Fibroblast of villous mesenchyme (primary cell): ENCODE measurements at places on chromosomes 2 and 18. TPM values are rescaled to one million over a fixed set of nuclear protein-coding genes. Genes with fewer than 3 reads are reported as not detected.

DNA sequence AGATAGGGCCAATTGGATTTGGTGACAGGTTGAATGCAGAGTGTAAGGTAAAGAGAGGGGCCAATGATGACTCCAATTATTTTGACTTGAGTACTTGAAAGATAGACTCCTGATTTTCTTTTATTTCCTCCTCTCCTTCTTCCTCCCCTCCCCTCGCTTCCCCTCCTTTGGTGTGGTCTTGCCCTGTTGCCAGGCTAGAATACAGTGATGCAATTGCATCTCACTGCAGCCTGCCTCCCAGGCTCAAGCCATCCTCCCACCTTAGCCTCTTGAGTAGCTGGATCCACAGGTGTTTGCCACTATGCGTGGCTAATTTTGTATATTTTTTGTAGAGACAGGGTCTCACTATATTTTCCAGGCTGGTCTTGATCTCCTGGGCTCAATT is 2.3 kb downstream of the DGUOK start:
- DNase-seq, result no peak

GRCh38 chr2:14905571-14905970 is 273.1 kb downstream of the LRATD1 start:
- DNase-seq, result no peak

DNA sequence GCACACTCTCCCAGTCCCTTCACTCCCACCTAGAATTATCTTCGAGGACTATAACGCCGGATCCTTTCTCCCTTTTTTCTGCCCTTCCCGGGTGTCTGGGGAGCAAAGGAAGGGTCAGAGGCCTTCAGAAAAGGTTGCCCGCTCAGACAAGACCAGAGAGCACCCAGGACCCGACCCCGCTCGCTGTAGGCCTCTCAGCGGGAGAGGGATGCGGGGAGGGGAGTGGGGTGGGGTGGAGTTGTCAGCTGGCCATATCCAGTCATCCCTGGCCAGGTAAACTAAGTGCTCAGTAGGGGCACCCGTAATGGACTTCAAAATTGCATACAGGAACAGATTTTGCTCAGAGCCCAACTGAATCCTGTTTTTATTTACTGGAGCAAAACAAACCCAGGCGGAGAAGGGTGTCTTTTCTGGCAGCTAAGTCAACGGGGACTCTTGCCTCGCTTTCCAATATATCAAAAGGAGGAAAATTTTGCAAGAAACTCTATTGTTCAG is 65.0 kb downstream of the NOL4 start:
- no peak for DNase-seq

DNA sequence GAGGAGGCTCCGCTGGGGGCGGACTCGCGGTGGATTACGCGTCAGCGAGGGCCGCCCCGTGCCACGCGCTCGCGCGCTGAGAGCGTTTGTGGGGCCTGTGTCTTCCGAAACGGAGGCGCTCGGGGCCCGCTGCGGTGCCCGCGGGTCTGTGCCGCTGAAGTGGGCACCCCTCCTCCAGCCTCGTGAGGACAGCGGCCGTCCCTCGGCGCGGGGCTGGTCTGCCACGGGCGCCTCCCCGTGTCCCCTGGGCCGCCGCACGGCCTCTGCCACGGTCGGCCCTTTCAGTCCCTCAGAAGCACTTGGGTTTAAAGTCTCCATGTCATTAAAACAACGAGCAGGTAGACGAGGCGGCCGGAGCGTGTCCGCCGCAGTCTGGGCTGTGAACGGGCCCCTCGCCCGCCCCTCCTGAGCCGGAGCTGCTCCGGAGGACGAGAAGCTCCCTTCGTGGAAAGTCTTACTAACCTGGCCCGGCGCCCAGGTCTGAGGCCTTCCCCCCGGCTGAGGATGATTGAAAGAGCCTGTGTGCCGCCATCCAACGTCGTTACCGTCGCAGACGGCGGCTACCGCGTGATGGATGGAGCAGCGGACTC is 97.6 kb downstream of the NFATC1 start:
- DNase-seq, result no peak

GRCh38 chr2:176445956-176446355 is 176.7 kb downstream of the MTX2 start:
- peak; percentile 38 for DNase-seq

DNA sequence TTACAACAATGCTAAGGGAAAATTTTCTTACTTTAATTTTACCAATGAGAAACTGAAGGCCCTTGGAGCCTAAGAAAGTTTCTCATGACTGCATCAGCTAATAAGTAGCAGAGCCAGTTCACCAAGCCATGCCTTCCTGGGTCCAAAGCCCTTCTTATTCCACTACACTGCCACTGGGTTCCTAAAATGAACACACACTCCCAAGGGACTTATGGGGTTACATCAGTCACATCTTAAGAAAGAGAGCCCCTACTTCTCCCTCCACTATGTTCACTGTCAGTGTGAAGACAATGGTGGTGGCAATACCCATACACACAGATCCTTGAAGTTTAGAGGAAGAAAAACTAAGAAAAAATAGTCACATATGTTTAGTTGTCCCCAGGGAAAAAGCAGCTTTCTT is 20.6 kb downstream of the MBD2 start:
- DNase-seq, result no peak

- peak; percentile 80 for DNase-seq
Observed at GRCh38 chr2:191051825-191052778, 38.1 kb upstream of the STAT1 start.

DNA sequence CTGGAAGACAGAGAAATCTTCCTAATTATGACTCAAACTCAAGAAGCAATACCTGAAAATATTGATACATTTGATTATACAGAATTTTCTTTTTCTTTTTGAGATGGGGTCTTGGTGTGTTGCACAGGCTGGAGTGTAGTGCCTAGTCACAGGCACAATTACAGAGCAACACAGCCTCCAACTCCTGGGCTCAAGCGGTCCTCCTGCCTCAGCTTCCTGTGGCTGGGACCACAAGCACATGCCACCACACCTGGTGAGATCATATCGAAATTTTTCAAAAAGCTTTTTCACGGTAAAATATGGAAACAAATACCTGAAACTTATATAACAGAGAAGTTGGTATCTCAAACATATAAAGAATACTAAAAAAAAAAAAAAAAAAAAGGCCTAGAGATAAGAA is 27.9 kb downstream of the TGFBRAP1 start:
- no peak for DNase-seq

GRCh38 chr2:14633461-14634181 is 1.1 kb downstream of the LRATD1 start:
- DNase-seq, result no peak

DNA sequence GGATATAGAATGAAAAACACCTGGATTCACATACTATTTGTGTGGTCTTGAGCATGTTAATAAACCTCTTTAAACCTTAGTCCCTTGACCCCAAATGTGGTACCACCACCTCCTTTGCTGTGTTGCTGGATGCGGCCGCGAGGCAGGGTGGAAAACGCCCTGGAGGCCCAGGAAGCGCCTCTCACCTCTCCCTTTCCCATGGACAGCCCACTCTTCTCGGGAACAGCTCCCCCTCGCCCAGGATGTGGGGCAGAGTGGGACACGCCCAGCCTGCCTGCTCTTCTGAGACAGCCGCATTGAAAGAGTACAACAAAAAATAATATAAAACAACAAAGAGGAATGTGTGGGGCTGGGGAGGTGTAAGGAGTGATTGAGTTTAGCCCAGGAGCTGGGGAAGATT is 549.0 kb upstream of the ID2 start:
- no peak for DNase-seq

DNA sequence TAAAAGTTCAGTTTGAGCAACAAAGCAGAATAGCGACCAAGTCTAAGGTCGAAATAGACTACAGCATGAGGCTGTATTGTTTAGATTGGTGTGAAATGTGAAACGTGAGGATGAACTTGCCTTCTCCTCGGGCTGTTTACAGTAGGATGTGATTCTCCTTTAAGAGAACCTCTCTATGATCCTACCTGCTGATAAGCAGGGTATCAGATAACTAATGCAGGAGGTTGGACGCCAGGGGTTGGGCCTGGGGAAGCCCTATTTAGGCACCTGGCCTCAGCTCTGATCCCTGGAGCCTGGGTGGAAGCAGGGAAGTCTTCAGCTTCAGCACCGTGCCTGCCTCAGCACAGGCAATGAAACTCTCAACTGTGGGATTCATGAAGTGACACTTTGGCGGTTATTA is 11.4 kb downstream of the CRYGD start:
- DNase-seq, result no peak

DNA sequence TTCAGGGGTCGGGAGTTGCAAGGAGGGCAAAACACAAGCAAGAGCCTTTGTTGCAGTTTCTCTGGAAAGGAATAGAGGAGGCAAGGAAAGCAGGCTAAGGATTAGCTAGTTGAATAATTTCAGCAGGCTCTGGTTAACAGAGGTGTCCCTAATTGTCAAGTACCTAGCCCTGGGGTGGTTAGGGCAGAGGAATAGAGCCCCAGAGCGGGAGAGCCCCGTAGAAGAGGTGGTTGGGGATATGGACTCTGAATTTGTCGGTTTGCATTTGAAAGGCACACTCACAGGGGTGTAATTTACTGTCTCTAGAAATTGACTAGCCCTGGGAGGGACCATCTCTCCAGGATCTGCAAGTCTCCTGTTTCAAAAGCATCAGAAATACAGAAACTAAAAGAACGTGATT is 1030.2 kb downstream of the TMEM182 start:
- DNase-seq, result no peak

DNA sequence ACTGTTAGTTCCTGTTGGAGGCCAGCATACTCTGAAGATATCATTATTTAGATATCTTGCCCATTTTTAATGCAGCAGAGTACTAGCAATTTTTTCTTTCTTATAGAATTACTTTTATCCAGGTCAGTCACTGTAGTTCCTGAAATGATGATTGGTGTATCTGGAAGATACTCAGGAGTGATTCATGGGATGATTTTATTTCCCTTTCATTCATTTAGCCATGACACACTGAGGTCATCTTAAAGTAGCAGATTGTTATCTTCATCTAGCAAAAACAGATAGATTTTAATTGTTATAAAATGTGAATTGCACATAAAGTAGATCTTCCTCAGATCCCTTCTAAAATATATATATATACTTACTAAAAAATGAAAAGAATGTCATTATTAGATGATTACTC is 109.1 kb downstream of the PIK3C3 start:
- DNase-seq, result no peak

- no peak for DNase-seq
Observed at GRCh38 chr2:225233234-225233633, 166.3 kb upstream of the NYAP2 start.

- DNase-seq, result no peak
Observed at GRCh38 chr2:129469389-129469788, 510.1 kb upstream of the RAB6C start.

- no peak for DNase-seq
Observed at GRCh38 chr2:48066000-48066399, 159.7 kb upstream of the FBXO11 start.

DNA sequence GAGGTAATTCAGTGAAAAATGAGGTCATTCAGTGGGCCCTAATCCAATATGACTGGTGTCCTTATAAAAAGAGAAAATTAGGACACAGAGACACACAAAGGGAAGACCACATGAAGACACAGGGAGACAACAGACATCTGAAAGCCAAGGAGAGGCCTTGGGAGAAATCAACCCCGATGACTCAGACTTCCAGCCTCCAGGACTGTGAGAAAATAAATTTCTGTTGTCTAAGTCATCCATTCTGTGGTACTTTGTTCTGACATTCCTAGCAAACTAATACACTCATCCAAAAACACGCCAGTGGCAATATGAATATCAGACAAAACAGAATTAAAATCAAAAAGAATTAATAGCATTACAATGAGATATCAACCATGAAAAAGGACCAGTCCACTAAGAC is 303.7 kb downstream of the SS18 start:
- DNase-seq, result peak; percentile 43

DNA sequence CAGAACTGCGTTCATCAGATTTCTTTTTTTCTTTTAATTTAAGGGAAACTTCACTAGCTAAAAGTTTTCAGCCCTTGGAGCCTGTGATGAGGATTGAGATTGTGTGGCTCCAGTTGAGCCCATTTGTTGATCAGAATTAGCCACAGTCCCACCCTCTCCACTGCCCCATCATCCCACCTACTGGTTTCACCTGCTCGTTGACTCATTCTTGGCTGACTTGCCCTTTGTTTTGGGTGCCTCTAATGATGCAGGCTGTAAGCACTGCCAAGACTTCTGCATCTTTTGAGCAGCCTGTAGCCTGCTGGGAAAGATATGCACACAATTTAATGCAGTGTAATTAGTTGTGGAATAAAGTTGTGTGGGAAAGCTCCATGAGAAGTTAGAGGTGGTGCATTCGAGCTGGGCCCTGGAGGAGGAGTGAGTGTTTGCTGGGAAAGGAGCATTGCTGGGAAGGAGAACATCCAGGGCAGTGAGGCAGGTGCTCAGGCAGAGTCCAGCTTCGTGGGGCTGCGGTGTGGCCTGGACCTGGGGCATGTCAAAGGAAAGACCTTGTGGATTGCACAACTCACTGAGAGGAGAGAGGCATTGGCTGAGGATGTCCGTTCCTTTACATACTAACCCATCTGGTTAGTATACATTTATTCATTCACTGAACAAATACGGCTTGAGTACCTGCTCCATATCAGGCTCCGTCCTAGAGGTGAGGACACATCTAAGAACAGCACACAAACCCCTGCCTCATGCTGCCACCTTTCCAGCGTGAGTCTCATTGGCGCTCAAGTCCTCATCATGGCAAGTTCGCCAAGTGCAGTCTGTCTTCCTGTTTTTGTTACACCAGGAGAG is 18.2 kb downstream of the ASPRV1 start:
- no peak for DNase-seq

DNA sequence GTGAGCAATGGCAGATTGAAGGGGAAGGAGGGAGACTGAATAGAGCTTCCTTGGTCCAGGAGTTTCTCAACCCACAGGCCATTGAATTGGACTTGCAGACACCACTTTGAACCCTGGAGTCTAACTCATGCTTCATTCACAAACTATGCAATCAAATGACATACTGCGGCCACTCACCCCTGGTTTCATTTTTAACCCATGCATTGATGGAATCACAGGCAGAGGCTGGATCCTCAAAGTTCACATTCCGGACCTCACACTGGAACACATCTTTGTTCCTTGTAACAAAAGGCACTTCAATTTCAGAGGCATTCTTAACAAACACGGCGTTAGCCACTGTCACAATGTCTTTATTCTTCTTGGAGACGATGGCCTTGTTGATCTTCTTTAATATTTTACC is 40.7 kb downstream of the MRPL44 start:
- peak; percentile 9 for DNase-seq

DNA sequence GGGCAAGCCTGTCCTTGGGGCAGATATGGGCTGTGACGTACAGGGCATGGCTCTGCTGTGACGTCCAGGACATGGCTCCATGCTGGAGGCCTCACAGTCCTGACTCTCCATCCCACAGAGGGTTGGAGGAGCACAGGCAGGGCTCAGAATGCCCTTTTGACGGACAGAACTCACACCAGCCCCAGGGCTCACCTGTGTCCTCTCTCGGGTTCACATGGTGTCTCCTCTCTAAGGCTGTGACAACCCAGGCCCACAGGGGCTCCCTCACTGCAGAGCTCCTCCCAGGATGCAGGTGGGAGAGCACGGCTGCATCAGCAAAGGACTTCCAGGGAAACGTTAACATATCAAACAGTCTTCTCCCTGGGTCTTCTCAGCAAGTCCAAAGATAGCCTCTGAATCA is 133.8 kb downstream of the EIPR1 start:
- no peak for DNase-seq

GRCh38 chr2:70113359-70114070 is 26.2 kb downstream of the PCBP1 start:
- DNase-seq, result no peak

- DNase-seq, result peak; percentile 27
Observed at GRCh38 chr2:132521341-132521740, 104.7 kb downstream of the GPR39 start.

The SERPINB7 gene
- 6.1 and 13.0 TPM in 2 replicates for total RNA-seq

The NEB gene
- total RNA-seq, result under 0.01 TPM in 2 replicates

The DOK6 gene
- total RNA-seq, result 2.6 and 6.9 TPM in 2 replicates

The SULT6B1 gene
- total RNA-seq, result not detected in 2 replicates

The LRRTM1 gene
- not detected in 2 replicates for total RNA-seq

The ZNF24 gene
- total RNA-seq, result 23.8 and 41.0 TPM in 2 replicates

The GNLY gene
- total RNA-seq, result not detected in 2 replicates
